DMS79 treated with DMSO at 0.1 percent for 48 hours (cell line): ENCODE measurements at places on chromosomes 2 and 18.

DNA sequence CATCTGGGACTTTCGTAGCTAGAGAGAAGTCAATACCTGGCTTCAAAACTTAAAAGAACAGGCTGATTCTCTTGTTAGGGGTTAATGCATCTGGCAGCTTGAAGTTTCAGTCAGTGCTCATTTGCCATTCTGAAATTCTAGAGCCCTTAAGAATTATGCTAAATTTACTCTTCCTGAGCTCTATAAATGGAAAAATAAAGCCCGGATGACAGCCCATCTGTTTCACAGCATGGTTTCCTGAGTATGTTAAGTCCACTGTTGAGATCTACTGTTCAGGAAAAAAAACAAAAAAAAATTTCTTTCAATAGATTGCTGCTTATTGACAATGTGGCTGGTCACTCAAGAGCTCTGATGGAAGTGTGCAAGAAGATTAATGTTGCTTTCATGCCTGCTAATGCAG is 101.3 kb upstream of the RPE start:
- DNase-seq: no peak

GRCh38 chr2:216698895-216699294 is 3.5 kb upstream of the IGFBP5 start:
- DNase-seq: peak; percentile 73

DNA sequence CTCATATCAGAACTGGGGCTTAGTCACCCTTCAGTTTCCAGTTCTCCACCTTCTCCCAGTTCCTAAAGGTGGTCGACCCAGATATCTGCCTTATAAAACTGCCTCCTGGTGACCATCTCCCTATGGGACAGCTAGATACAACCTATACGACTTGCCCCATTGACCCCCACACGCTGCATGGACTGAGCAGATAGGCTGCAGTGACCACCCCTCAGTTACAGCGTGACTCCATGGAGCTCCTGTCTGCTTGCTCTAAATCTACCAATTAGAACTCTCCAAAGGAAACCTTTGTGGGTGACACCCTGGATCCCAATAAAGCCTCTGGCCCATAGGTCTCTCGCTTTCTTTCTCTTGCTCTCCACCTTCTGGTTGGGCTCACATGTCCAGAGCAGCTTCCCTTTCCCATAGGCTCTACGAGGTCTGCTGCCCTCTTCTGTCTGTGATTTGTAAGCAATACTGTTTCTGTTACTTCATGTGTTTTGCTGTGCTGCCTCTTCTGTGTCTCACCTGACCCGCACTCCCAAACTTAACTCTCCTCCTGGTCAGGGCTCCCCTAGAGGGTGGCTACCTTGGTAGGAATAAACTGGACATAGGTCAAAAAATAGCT is 971.3 kb upstream of the FAM98A start:
- no peak for DNase-seq

DNA sequence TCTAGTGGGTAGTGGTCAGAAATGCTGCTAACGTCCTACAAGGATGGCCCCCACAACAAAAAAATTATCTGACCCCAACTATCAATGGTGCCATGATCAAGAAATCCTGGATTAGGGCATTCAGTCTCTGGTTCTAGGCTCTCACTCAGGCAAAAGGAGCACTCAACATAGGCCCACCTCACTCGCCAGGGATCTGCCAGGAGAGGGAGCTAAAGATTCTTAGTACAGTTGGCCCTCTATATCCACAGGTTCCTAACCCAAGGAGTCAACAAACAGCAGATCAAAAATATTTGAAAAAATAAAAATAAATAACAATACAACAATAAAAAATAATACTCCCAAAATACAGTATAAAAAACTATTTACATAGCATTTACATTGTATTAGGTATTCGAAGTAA is 10.0 kb downstream of the SLC4A5 start:
- DNase-seq: no peak

DNA sequence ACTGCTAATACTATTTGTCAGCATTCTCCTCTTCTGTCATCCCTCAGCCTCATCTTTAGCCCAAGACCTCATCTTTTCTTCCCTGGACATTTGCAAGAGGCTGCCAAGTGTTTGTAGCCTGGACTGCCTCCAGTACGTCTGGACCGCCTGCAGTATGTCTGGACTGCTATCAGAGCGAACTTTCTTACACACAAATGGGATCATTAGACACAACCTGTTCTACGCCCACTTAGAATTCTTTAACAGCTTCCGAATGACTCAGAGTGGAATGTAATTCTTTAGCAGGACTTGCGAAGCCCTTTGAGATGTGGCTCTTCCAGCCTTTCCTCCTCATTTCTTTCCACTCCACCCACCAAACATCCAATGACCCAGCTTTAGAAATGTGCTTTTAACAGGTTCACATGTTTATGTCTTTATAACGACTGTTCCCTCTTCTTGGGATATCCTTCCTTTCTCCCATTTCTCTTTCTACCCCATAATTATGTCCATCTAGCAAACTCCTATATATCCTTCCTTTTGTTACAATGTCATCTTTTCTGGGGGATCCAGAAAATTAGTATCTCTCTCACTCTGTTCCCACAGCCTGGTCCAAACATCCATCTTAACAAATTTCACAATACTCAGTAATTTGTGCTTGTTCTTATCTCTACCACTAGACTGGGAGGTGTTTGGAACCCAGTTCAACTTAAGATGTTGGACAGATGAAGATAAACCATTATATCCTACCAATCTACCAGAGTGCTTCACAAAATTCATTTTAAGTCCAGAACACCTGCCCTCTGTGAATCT is 171.3 kb upstream of the PGAP1 start:
- DNase-seq: no peak

- no peak for DNase-seq
Observed at GRCh38 chr18:7754258-7754657, 187.1 kb downstream of the PTPRM start.

DNA sequence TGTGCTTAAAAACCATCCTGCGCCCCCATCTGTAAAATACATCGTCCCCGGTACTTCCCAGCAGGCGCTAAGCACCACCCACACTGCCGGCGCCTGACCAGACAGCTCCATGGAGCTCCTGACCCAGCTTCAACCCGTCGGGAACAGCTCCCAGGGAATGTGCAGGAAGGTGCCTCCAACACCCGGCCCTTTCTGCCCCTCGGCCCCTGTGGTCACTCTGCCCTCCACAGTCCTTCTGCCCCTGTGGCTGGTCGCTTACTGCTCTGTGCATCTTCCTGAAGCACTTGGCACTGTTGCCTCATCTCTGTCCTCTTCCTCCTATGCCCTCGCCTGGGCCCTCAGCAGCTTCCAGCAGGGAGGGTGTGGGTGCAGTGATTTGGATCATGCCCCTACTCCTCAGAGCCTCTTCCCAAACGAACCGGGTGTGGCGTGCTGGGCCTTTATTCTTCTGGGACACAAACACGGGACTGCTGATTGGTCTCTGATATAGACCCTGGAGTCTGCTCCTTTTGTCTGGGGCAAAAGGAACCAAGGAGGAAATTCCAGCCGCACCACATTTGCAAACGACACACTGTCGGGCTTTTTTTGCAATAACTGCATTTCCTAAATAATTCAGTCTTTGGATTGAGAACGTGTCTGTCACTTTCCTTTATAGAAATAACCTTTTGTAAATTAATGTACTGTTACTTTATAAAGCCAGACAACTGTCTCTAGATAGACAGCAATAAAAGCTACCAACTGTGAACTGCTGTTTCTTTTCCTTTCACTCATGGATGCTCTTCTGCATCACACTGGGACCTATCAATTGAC is 65.9 kb downstream of the ADI1 start:
- no peak for DNase-seq

DNA sequence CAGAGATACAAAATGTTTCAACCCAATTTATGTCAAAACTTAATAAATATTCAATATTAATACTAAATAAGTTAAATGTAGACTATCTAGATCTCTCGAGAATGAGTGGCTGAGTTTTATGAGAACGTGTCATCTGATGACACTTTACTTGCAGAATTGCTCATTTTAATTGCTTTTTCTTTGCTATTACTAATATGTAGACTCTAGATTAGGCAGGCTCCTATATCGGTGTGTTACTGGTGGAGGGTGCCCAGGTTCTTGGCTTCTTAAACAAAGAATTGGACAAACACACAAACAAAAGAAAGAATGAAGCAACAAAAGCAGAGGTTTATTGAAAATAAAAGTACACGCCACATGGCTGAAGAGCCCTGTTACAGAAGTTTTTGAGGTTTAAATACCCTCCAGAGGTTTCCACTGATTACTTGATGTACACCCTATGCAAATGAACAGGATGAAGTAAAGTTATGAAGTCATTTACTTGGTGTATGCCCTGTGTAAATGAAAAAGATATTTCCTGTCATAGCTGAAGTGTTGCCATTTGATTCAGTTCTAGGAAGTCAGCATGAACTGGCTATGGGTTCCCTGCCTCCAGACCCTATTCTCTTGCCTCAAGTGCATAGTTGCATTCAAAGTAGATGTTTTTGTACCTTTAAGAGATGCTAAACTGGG is 122.9 kb upstream of the ITGA4 start:
- no peak for DNase-seq

GRCh38 chr2:229410264-229410663 is 139.2 kb upstream of the PID1 start:
- no peak for DNase-seq

DNA sequence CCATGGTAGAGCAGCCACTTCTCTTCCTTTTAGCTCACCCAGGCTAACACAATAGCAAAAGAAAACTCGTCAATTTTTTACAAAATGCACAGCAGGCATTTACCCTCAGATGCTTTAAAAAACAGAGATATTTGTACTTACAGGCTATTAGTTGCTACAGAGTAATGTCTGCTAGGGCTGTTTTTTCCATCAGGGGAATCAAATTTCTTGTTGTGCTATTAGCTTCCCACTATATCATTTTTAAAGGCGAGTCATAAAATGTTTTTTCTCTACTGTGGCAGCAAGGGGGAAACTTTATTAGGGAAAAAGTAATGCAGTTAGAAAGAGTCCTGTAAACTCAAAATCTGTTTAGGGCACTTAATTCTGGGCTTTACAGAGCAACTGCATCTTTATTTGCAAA is 277.9 kb upstream of the THSD7B start:
- DNase-seq: no peak

GRCh38 chr2:196276421-196276820 is 105.0 kb upstream of the STK17B start:
- no peak for DNase-seq

GRCh38 chr2:240453461-240454105 is 18.1 kb downstream of the GPC1 start:
- DNase-seq: no peak

DNA sequence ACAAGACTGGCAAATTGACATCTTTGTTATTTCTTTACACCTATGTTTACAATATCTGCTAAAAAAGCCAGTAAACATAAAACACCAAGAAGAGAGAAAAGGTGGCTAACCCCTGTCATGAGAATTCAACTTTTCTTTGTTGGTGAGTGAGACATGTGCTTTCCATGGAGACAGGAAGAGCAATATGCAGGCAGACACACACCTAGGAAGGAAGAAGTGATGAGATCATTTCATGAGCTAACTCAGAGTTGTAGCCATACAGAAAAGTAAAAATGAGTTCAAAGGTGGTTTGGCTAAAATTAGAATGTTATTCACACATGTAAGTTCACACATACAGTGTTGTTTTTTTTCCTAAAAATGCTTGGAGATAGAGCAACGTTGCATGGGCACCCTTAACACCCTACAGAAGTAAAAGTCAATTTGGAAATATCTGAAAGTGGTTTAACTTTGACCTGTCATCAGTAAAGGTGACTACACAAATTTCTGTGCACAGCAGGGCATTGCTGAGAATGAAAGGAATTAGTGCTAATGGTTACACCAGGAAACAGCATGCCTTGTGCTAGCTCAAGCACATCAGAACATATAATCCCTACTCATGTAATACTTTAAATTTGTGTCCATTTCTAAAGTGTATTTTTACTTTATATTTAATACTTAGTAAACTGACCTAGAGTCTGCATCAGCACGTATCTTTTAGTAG is 557.6 kb downstream of the CBLN2 start:
- DNase-seq: no peak

DNA sequence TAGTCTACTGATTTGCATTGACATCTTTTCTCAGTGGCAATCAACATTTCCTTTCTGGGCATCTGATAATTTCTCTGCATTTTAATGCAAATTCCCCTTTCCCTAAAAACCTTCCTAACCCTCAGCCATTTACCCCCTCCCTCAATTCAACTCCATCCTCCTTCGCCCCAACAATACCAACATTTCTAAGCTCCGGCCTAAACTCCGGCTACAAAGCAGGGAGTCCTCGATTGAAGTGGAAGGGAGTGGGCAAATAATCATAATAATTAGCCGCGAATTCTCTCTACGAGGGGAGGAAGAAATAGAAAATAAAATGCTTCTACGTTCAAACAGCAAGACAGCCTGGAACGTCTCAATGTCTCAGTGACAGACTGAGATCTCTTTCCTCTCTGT is 4.6 kb downstream of the BCL11A start:
- DNase-seq: no peak

DNA sequence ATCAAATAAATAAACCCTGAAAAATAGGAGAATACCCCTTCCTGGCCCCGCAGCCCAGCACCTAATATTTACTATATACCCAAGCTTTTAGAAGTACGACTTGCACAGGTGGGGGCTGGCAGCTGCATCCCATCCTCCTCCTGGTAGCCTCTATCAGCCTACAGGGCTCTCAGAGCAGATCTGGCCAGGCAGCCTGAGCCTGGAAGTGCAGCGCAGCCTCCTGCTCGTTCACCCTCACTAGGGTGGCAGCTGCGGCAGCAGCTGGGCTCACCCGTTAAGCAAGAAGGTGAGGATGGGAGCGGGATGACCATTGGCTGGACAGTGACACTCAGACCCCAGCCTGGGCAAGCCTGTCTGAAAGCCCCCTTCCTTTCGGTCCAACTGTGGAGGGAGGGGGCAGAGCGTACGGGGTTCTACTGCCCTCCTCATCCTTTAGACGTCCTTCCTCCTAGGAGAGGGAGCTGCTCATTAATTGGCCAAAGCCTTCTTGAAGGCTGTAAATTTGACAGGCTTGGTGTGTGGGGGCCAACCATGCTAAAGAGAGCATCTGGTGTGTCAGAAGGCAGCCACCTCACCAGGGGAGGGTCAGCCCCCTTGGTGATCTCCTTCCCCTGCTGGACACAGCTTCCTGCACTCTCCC is 23.3 kb downstream of the MPHOSPH10 start:
- DNase-seq: no peak

DNA sequence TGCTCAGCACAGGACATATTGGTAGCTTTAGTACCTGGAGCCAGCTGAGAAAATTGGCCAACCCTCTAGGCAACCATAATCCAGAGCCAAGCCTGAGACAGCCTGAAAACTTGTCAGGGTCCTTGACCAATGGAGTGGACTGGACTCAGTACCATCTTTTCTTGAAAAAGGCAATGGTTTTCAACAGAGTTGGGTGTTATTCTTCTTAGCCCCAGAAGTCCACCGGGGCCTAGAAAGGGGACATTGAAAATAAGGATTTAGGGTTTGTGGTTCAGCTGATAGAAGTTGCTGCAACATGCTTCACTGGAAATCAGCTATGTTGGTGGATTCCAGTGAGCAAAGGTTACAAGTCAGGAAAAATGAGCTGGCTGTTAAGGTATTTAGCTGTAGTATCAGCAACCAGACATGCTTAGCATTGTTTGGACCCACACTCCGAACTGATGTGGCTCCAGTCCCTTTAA is 22.1 kb upstream of the CNOT11 start:
- DNase-seq: no peak

GRCh38 chr2:120246546-120247300 is 5.9 kb upstream of the RALB start:
- peak; percentile 81 for DNase-seq

- DNase-seq: no peak
Observed at GRCh38 chr18:76457475-76457874, 37.6 kb downstream of the ZNF516 start.
